Stimulated activated CD8-positive, alpha-beta memory T cell treated with anti-CD3 and anti-CD28 coated beads, Interleukin-15, amount 100 ng/mL, for 4 hours (primary cell): ENCODE measurements at places on chromosomes 4 and X.

DNA sequence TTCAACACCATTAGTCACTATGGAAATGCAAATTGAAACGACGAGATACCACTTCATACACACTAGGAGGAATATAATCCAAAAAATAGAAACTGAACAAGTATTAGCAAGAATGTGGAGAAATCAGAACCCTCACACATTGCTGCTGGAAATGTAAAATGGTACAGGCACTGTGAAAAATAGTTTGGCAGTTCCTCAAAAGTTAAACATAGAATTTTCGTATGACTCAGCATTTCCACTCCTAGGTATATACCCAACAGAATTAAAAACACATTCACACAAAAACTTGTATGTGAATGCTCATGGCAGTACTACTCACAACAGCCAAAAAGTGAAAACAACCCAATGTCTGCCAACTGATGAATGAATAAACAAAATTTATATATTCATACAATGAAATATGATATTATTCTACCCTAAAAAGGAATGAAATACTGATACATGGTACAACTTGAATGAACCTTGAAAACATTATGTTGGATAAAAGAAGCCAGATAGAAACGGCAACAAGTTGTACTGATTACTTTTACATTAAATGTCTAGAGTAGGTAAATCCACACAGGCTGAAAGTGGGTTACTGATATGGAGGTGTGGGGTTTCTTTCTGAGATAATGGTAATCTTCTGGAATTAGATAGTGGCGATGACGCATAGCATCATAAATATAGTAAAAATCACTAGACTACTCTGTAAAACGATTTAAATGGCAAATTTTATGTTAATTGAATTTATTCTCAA, 22.3 kb downstream of the TEC start:
- DNase-seq, result no peak

- DNase-seq, result no peak
Observed at GRCh38 chrX:10795721-10796120, 175.3 kb upstream of the MID1 start.

DNA sequence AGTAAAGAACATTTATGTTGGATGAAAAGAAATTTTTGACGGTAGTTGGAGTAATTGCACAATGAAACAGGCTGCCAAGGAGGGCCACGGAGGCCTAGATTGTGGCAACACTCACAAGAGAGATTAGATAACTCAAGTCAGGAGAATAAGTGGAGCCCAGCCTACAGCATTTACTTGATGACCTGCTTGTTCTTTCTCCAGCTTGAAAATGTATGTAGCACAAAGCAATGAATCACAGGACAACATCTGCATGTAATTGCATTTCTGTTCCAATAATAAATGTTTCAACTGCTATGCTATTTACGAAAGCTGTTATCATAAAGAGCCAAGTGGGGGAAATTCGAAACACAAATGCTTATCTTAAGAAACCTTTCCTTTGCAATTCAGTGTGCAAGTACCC, 221.2 kb upstream of the MID1 start:
- no peak for DNase-seq

- DNase-seq, result no peak
Observed at GRCh38 chr4:100208459-100208858, 18.2 kb upstream of the DDIT4L start.

GRCh38 chr4:87240341-87240740, 19.9 kb upstream of the KLHL8 start:
- no peak for DNase-seq
